ENCODE measurements at places on chromosomes 7 and 10.

- no peak for DNase-seq
Measured at GRCh38 chr7:16526742-16527540, at the start of gene LRRC72. Gene LRRC72, plus strand, starts transcription at chr7:16526825. Its CDS starts 128 bp downstream, at chr7:16526953.

DNA sequence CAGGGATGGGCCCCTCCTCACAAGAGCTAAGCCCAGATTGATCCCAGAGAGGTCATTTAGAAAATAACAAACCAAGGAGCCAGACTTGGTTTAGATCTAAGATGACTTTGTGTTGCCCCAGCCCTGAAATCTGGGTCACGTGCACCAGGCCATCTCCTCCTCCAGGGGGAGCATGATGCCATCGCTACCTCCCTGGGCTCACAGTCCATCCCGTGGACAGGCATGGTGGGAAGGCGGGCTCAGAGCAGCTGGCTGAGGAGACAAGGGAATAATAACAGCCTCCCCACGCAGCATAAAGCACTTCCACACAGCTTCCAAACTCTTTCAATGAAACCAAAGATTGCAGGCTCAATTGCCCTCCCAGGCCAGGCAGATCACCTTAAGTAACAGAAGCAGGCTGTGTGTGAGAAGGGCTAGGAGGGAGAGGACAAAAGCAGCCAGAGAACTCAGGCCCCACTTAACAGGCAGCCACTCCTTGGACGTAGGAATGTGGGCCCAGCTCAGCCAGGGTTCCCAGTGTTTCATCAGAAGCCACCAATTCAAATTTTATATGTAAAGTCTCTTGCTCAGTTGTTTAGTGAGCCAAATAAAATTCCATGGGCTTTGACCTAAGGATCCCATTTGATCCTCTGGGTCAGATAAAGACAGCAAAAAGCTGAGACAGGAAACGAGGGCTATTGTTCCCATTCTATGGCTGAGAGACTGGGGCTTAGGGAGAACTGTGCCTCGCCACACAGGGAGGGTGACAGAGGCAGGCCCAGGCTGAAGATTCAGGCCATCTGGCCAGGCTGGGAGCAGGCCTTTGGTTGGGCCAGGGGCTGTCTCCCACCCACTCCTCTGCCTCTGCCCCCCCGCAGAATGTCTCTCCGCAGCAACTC, 100.2 kb downstream of the COL13A1 start:
- peak; percentile 57 for DNase-seq

DNA sequence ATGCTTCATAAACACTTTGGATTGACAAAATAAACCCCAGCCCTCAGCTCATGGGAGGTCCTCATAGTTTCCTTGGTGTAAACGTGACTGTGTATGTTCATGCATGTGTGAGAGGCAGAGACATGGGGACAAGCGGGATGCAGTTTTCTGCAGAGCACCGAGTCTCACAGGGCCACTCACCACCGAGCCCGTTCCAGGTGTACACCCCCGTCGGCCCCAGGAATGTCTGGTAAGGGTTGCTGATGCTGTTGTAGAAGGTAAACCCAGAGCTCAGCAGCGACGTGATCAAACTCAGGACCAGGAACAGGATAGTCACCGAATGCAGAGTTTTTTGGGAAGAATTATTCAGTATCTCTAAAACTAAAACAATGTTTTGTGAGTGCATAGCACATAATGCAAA, 9.2 kb downstream of the CLRN3 start:
- no peak for DNase-seq

DNA sequence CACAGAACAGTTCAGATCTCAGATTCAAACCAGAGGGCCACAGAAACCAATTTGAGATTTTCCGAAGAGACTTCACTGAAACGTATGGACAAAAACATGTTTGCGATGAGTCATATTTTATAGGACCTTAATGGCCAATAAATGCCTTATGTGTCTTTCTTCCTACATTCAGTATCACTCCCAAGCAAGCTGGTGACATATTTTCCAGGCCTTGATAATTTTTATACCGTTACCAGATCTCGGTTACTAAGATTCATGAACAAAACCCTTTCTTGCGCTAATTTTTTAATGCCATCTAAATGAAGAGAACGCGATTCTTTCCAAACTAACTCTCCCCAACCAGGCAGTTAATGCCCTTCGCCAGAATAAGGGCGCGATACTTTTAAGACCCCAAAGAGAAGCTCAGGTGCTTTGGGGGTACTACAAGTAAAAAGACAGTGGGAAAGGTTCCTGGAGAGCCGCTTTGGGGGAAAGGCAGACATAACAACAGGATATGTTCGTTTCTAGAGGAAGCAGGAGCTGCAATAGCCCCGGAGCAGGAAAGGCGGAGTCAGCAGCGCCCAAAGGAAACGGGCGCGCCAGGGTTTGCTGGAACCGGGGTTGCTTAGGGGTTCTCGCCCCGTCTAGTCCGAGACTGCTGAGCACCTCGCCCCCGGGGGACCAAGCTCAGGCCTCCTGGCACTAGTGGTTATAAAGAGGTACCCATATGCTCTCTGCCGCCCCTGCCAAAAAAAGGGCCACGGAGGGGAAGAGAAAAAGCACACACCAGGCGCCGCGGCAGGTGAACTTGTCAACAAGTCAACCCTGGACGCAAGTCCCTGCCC, 884 bp downstream of the ICA1 start:
- peak; percentile 31 for DNase-seq

- no peak for DNase-seq
Measured at GRCh38 chr10:59843748-59844147, 62.6 kb downstream of the CCDC6 start.
